Left forelimb (tissue), 1 donor: ENCODE measurements at places on chromosomes 7 and 10.

- no peak for DNase-seq
Measured at GRCh38 chr10:35352512-35352911, 16.2 kb downstream of the CCNY start.

DNA sequence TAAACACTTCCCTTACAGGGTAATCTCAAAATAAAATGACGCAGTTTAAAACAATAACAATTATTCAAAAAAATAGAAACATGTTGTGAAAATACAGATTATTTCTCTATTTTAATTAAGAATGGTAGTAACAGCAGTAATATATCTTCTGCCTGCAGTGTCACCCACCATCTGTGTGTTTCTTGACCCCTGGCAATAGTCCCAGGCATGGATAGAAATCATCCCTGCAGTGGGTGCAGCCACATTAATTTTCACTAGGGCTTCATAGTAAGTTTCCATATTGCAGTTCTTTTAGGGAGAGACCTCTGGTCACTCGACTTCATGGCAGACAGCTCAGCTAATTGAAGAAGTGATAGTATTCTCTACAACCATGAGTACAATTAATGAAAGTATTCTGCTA, 470.1 kb upstream of the TEX47 start:
- DNase-seq: no peak

DNA sequence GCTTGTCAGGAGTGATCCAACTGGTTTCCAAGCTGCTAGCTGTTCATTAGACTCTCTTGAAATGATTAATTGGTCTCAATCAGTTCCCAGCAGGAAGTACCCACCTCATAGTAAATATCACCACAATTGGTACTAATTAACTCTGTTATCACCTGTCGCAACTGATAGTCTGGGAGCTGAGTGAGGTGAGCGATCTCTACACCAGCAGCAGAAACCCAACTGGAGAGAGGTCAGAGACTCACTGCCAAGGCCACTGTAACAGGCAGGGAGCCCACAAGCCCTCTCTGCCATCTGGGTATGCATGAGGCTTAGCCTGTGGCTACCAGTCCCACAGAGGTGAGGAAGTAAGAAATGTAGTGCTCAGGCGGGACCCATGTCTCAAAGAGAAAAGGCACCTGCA, 245.5 kb downstream of the DYNC1I1 start:
- DNase-seq: no peak

- no peak for DNase-seq
Measured at GRCh38 chr10:45023426-45023825, 22.7 kb downstream of the ZNF22 start.

DNA sequence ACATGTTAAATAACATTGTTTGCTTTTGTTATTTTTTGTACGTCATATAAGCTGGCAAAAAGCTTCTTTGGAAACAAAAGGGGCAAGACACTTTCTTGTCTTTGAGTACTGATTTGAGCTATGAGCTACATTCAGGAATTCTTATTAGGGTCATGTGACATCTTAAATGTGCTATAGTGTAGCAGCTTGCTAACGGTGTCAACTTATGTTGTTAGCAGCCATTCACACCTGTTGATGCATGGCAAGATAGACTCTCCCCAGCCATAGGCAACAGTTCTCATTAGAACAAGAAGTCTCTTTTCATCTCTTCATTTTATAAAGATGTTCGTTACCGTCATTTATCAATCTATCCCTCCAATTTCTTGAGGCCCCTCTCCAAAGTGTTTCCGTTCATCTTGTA, 213.7 kb downstream of the CSTF2T start:
- DNase-seq: no peak
